ENCODE measurements at places on chromosomes 7 and 10.

DNA sequence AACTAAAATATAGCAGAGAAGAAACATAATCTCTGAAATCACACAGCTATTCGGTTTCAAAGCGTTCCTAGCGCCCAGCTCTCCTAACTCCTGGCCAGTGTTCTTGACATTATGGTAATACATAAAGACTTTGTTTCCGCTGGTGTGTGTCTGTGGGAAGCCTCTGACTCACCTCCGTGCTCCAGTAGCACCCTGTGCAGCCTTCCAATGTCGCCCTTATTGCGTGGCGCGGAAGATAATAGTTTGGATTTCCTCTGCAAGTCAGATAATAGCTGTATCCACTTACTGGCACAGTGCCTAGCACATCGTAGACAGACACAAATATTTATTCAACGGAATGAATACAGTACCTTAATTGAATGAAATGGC lies 570 bp downstream of the BMS1 start:
- DNase-seq, result no peak

GRCh38 chr10:132729810-132730572 lies 56.0 kb downstream of the NKX6-2 start:
- DNase-seq, result no peak

- no peak for DNase-seq
These were observed 82.5 kb downstream of the RNLS start for GRCh38 chr10:88500656-88501055.

DNA sequence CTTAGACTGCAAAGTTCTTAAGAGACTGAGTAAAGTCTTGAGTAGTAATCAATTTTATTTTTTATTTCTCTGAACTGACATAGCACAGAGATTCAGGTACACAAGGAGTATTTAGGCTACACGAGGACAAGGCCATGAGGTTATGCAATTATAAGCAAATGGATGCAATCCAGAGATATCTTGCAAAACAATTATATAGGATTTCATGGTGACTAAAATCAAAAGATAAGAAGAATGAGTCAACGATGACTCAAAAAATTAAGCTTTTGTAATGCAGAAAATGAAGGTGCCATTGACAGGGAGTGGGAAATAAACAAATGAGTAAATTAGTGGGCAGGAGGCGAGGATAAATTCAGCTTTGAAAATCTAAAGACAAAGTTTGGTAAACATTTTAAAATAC lies 66.7 kb upstream of the MYO3A start:
- no peak for DNase-seq

- no peak for DNase-seq
These were observed 152.7 kb downstream of the CUX1 start for GRCh38 chr7:101969997-101970585.

GRCh38 chr10:81179324-81179723 lies 641.6 kb downstream of the SH2D4B start:
- no peak for DNase-seq
